ENCODE measurements at places on chromosomes 11 and 22.

DNA sequence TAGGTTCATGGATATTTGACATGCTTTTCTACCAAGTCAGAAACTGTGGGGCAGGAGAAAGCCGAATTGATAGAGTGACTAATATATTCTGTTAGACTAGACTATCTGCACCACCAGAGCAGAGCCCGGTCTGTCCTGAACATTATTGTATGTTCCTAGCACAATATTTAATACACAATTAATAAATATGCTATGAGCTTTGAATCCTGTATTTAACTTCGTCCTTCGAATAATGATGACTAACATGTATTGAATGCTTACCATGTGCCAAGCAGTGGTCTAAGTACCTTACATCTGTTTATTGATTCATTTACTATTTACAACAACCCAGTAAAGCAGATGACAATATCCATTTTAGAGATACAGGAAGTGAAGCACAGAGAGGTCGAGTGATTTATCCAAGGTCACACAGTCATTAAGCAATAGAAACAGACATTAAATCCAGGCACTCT lies 44.8 kb upstream of the ANO3 start:
- DNase-seq, result no peak

DNA sequence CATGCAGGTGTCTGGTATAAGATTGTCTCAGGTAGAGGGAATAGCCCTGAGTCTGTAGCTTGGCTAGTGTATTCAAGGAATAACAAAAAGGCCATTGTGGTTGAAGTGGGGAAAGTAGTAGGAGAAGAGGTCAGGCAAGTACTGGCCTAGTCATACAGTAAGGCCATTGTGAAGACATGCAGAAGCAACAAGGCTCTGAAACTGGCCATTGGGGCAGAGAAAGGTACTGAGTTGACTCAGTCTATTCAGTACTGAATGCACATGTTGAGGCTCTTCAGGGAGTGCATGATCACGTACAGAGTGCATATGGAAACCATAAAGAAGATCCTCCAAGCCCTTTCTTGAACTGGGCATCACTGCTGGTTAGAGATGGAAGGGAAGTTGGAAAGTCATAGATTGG lies 477.6 kb downstream of the SOX6 start:
- DNase-seq, result no peak

- no peak for DNase-seq
These were observed 44.9 kb upstream of the ARFGAP3 start for GRCh38 chr22:42901790-42902508.

- DNase-seq, result peak; percentile 35
These were observed 296.8 kb downstream of the RAB38 start for GRCh38 chr11:87878373-87878825.

DNA sequence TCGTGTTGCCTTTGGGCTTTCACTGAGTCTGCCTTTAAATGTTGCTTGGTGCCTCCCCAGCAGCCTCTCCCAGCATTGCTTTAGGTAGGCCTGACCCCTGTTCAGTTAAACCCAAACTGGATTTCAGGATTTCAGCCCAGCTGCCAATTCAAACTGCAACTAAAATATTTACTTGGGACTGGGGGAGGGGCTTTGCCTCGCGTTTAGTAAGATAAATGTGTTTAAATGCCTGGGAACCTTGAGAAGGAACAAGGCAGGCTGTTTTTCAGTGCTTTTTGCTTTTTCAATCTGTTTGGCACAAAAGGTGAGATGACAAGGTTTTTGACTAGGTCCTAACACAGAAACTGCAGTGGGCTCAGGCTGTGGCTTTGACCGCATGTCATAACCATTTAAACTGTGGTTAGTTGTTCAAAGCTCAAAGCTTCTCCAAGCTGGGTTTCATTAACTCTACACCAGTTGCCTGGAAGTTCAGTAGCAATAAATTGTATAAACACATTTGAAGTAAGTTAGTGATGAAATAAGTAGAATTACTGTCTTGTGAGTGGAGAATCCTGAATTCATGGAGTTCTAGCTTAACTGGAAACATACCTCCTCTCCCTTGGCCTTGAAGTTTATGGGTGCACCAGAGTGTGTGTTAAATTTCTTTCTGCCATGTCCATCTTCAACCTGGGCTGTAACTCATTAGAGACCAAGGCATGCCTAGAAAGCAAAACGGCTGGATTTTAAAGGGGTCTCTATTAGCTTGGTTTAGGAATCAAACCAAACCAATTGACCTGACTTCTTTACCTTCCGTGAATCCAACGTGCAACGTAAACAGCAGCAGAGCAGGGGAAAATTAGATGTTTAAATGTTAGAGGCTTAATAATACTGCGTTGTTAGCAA lies 3.6 kb downstream of the PKNOX2 start:
- peak; percentile 48 for DNase-seq

- no peak for DNase-seq
These were observed 9.3 kb downstream of the SEC14L6 start for GRCh38 chr22:30537083-30537731.

- DNase-seq, result no peak
These were observed at the start of gene BBOX1 for GRCh38 chr11:27040302-27041115. TSS of gene BBOX1 (plus strand) at chr11:27040815. CDS start at chr11:27055431, 14,616 bp downstream.

- DNase-seq, result no peak
These were observed 2.2 kb downstream of the OR51E2 start for GRCh38 chr11:4695442-4695841.

DNA sequence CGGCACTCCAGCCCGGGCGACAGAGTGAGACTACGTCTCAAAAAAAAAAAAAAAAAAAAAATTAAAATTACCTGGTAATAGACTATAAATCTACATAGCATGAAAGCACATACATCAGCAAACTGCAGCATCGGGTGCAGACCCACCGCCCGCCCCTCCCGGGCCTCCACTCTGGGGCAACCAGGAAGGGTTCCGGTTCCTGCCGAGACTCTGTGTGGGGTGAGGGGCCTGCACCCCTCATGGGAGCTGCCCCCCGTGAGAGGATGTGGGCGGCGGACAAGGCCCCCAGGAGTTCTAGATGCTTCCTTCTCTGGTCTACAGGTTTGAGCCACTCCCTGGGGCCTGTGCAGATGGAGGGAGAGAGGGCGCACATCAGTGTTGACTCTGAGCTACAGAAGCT lies 9.1 kb downstream of the DRD4 start:
- DNase-seq, result no peak

DNA sequence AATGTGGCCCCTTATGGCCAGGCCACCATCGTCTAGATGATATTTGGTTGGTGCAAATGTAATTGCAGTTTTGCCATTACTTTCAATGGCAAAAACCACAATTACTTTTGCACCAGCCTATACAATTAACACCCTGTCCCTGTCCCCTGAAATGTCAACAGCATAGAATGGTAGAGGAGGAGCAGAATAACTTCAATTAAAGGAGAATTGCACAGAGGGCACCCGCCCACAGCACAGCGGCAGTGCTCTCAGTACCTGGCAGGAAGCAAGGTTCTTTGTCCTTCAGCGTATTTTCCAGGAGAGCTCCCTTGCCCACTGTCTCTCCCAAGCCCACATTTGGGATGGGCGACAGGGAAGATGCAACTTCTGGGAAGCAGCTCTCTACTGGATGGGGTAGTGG lies 115.3 kb downstream of the TRIM29 start:
- DNase-seq, result no peak

- DNase-seq, result no peak
These were observed 118.7 kb downstream of the C11orf58 start for GRCh38 chr11:16857186-16857585.

- peak; percentile 21 for DNase-seq
These were observed 48.5 kb downstream of the GGTLC2 start for GRCh38 chr22:22692707-22693530.

- no peak for DNase-seq
These were observed 48.2 kb downstream of the UBASH3B start for GRCh38 chr11:122703541-122704272.

DNA sequence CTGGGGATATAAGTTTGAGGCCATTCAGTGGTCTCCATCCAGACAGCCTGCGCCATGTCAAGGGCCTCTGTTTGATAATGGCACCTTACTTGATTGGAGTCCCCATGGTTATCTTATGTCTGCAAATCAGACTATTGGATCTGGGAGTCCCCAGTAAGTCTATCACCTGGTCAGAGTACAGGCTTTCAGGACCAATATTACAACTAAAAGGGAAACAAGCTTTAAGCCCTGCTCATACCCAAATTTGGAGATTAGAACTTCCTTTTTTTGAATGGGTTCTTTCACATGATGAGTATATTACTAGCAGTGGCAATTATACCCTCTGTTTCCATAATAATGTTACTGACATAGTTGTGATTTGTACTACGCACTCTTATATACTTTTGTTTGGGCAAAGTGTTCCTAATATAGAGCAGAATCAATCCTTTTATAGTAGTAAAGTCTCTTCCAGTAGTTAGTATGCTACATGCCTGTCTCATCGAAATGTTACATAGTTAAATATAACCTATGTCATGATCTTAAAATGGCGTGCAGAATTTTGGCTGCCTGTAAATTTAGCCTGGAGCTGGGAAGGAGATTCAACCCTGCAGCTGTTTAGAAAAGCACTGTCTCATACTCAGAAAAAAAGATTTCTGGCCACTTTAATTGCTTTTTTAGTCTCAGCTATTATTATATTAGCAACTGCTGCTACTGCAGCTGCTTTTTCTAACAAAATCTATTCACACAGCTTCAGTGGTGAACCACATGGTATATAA lies 4.9 kb downstream of the MS4A15 start:
- no peak for DNase-seq

GRCh38 chr11:19419808-19420207 lies 179.1 kb upstream of the E2F8 start:
- no peak for DNase-seq

- no peak for DNase-seq
These were observed 27.1 kb upstream of the NUP50 start for GRCh38 chr22:45136594-45136993.

- no peak for DNase-seq
These were observed 445 bp upstream of the VWCE start for GRCh38 chr11:61295596-61295926.

- DNase-seq, result peak; percentile 46
These were observed 12.9 kb downstream of the OR51B6 start for GRCh38 chr11:5364214-5364613.

- no peak for DNase-seq
These were observed 11.0 kb upstream of the EHF start for GRCh38 chr11:34609850-34610249.

Data from GM04504 (cell line).